ENCODE measurements at places on chromosomes 7 and 10.

GRCh38 chr10:33336582-33337325 lies 2.3 kb upstream of the NRP1 start:
- DNase-seq = no peak

DNA sequence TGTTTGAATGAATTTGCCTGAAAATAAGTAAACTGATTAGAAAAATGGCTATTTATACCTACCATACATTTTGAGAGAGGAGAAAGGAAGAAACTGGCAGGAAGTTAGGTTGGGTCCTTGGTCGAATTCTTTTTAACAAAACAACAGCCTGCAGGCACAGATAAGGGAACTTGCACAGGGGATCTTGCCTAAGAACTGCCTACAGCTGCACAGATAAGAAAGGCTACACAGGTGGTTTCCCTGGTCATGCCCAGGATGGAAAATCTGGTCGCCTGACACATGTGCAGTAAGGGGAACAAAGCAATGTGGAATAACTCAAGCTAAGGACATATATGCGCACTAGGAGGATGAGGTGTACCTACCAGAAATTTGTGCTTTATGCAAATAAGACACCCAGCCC lies 732.1 kb upstream of the POT1 start:
- DNase-seq = peak; percentile 88

DNA sequence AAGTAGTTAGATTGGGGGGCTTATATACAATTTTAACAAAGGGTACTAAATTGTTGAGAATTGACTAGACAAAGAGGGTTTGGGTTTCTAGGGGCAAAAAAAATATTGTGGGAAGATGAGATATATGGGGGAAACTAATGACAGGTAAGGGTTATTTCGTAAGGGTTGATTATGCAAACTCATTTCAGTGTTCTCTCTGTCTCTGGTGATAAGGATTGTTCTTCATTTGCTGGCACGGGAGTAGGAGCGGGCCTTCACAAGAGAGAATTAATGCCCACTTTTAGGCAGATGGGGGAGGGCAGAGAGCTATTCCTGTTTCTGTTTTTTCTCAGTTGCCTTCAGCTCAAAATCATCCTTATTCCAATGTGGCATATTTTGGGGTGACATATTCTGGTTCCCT lies 258.4 kb downstream of the EXOC4 start:
- peak; percentile 75 for DNase-seq

DNA sequence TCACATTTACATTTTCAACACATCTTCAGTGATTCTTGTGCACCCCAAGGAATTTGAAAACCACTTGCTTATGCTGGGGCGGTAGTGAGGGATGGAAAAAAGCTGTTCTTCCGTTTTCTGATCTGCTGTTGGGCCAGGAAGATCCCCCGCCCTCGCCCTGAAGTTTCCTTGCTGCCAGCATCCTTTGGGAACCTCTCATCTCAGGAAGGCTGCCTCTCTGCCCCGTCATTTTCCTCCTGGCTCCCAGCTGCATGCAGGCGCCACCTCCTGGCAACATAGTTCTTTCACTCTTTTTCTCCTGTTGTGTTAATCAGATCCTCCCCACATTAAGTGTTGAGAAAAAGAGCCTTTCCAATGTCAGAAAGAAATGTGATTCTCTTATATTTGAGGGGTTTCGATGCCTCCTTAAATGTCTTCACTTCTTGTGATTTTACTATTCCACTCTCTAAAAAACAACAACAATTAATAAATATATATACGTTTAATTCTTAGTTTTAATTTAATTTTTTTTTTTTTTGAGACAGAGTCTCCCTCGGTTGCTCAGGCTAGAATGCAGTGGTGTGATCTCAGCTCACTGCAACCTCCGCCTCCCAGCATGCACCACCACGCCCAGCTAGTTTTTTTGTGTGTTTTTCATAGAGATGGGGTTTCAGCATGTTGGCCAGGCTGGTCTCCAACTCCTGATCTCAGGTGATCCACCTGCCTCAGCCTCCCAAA lies 122.9 kb downstream of the RALA start:
- peak; percentile 80 for DNase-seq

GRCh38 chr7:38723327-38723726 lies 92.2 kb upstream of the AMPH start:
- DNase-seq = no peak

DNA sequence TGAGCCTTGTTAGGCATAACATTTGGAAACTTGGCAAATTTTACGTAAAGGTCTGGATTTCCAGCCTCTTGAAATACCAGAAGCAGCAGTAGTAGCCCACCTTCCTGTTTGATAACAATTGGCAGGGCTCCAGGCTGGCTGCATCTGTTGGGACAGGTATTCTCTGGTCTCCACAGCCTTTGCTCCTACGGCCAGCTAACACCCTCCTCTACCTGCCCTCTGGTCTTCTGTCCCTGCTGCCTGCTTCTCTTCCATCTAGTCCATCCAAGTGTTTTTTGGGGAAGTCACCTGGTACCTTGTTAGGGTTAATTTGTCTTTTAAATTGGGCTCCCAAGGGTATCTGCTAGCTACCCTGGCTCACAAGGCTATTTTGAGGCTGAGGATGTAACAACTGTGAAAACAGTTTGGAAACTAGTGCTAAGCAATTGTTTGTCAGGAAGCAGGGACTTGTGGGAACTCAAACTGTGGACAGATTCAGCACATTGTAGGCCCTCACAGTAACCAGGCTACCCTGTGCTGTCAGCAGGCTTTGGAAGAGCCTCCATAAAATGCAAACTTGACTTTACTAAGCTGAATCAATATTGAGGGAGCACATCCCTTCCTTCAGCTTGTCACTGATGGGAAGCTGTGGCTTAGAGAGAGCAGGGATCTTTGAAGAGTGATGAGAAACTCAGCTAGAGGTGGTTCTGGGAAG lies 8.5 kb downstream of the RPS24 start:
- peak; percentile 32 for DNase-seq

Measured in hematopoietic multipotent progenitor cell treated with erythropoietin and hydrocortisone succinate and interleukin-3 and kit ligand, for 6 days (in vitro differentiated cells).